ENCODE measurements at places on chromosomes 4 and X.

DNA sequence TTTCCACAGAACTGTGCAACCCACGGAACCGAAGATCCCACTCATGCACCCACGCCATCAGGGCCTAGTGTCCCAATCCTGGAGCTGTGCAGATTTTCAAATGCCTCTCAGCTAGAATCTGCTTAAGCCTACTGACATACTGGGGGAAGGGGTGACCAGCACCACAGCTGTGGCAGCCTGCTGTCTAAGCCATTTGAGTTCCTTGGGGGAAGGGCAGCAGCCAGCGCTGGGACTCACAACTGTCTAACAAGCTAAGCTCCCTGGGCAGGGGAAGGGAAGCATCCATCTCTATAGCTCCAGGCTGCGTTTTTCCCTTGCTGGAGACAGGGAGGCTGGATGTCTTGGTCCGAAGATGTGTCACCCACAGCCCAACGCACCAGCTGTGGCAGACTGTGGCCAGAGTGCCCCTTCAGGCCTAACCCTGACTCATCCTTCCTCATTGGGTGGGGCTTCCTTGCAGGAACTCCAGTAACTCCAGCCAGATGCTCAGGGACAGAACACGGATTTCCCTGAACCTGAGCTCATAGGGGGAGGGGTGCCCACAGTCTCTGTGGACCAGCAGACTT is 194.8 kb downstream of the CHRDL1 start:
- no peak for DNase-seq

DNA sequence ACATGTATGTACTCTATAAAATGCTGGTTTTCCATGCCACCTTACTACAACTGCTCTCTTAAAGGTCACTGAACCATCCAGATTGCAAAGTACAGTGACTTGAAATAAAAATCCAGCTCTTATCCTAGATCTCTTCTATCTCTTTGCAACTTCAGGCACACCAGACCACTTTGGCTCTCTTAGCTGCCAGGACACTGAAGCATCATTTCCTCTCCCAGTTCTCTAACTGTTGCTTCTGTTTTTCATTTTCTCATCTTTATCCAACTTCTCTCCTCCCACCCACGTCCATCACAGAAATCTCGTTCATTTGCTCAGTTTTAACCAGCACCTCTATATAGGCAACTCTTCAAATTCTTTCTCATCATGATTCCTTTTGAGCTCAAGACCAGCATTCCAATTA is 74.3 kb downstream of the METTL14 start:
- DNase-seq = no peak

DNA sequence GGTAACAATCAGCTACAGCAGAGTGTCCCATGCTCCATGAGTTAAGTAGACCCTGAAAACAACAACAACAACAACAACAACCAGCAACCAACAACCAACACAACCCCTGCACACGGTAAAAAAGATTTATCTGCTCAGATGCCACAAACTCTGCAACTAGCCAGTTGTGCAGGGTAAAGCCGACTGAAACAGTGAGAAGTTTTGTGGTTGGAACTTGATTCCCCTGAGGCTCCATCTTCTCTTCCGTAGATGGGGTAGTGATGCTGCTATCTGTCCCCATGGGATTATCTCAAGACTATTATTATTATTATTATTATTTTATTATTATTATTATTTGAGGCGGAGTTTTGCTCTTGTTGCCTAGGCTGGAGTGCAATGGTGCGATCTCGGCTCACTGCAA is 50.6 kb upstream of the RAPGEF2 start:
- no peak for DNase-seq

GRCh38 chrX:40146262-40147125 is 48.7 kb upstream of the BCOR start:
- DNase-seq = no peak

- DNase-seq = no peak
These were observed 192.1 kb downstream of the IDS start for GRCh38 chrX:149312988-149313387.
